Skin of body (tissue), 3 donors: ENCODE measurements at places on chromosomes 1 and 21.

DNA sequence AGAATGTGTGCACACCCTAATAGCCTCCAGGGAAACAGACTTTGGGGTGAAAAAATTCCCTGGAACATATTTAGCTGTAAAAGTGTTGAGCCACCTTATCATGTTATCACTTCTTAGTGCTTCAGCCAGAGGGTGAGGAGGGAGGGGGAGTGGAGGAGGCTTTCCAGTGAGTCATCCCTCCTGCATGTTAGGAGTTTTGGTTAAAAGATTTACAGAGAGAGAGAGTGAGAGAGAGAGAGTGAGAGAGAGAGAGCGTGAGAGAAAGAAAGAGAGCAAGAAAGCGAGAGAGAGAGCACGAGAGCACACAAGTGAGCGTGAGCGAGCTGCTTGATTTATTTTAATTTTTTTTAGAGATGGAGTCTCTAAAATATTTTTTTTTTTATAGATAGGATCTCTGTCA, 13.5 kb upstream of the CACNA1E start:
- DNase-seq: no peak

- no peak for DNase-seq
Measured at GRCh38 chr21:29739176-29739575, 200.6 kb downstream of the GRIK1 start.

DNA sequence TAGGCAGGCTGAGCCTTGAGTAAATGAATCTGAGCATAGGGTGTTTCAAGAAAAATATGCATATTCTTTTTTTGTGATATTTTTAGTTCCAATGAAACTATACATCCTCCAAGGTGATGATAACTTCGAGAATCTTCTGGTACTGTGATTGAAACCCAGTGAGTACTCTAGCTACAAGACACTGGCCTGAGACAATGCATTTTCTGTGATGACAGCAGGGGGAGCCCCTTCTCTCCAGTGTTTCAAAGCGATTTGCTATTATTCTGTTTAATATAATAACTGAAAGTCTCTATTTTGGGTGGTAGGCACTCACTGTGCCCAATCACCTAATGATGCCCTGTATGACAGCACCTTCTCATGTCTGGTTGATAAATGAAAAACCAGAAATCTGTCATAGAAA, 12.1 kb downstream of the IRF2BP2 start:
- no peak for DNase-seq

GRCh38 chr1:32055416-32055815, 17.3 kb upstream of the TMEM39B start:
- no peak for DNase-seq

- DNase-seq: no peak
Measured at GRCh38 chr1:171581766-171582165, 40.3 kb upstream of the MYOCOS start.

DNA sequence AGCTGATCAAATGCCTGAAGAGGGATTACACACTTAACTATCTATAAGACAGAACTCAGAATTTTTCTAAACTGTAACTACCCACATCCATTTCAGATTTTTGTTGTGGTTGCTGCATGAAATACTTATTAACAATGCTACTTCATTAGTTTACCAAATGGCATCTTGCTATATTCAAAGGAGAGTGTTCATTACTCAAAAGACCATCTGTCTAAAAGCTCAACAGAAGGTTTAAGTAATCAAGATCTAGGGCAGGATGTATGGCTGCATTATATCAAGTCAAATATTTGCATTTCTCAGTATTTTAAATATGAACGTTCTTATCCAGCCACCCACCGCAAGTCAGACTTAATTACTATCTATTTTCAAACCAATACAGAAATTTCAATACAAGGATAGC, 79.9 kb downstream of the SIPA1L2 start:
- no peak for DNase-seq

- no peak for DNase-seq
Measured at GRCh38 chr1:53378932-53379661, 51.2 kb upstream of the LRP8 start.

DNA sequence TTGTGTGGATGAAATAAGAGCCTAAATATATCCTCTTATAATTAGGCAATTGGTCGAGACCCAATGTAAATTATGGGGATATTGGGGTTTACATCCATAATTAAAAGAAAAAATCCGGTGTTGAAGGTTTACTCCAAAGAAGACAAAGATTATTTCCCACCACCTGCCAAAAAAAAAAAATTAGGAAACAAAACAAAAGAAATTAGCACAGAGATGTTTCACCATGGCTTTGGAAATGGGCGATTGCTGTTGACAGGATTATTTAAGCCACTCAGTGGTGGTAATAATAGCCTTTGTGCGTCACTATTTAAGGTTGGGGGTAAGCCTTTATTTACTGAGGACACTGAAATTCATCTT, 585 bp upstream of the GLRX2 start:
- no peak for DNase-seq

DNA sequence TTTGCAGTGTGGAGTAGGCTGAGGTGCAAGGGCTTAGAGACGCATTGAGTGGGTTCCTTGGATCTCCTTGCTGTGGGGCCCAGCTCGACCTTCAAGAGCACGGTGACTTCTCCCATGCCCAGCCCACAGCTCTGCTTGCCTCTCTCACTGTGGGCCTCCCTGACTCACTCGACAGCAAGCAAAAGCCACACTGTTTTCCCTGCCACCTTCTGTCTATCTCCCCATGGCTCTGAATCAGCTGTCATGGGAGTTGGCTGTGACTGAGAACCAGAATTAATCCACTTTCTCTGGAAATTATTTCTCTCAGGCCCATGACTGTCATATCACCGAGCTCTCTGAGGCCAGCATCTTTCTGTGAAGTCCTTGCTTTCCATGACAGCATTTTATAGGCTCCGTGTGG, 140.7 kb downstream of the NOS1AP start:
- DNase-seq: no peak

DNA sequence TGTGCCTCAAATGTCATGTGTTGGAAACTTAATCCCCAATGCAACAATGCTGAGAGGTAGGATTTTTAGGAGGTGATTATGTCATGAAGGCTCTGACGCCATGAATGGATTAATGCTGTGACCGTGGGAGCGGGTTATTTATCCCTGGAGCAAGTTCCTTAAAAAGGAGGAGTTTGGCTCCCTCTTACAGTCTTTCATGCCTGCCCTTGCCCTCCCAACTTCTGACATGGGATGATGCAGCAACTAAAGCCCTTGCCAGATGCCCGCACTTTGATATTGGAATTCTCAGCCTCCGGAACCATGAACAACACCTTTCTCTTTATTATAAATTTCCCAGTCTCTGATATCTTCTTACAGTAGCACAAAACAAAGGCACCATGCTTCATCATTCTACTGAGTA, 685.3 kb upstream of the CHRM3 start:
- no peak for DNase-seq

- peak; percentile 76 for DNase-seq
Measured at GRCh38 chr1:91806769-91807700, 78.9 kb downstream of the TGFBR3 start.

- no peak for DNase-seq
Measured at GRCh38 chr1:13826591-13826990, 126.6 kb downstream of the PRDM2 start.

GRCh38 chr1:88661951-88662699, 21.9 kb upstream of the PKN2 start:
- no peak for DNase-seq

- DNase-seq: no peak
Measured at GRCh38 chr1:40973912-40974311, 5.6 kb upstream of the CTPS1 start.

DNA sequence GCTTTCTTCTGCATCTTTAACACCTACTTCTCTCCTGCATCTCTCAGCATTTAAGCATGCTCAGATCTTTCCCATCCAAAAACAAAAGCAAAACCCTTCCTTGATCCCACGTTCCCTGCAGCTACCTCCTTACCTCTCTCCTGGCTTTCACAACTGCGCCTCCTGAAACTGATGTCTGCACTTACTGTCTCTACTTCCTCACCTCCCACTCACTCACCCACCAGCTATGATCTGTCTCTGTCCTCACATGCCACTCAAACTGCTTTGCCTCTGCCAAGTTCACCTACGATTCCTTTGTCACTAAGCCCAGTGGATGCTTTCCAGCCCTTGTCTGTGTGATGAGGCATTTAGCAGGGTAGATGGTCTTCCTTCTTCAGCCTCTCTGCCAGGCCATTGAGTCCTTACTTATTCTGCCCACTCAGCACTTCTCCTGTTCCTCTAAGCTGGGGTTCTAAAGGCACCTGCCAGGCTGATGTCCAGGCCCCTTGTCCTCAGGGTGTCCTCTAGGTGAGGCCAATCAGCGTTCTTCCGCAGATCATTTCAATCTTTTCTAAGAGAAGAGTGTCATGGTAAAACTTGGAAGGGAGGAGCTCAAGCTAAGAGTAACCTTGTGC, 10.0 kb upstream of the GJB3 start:
- DNase-seq: no peak

DNA sequence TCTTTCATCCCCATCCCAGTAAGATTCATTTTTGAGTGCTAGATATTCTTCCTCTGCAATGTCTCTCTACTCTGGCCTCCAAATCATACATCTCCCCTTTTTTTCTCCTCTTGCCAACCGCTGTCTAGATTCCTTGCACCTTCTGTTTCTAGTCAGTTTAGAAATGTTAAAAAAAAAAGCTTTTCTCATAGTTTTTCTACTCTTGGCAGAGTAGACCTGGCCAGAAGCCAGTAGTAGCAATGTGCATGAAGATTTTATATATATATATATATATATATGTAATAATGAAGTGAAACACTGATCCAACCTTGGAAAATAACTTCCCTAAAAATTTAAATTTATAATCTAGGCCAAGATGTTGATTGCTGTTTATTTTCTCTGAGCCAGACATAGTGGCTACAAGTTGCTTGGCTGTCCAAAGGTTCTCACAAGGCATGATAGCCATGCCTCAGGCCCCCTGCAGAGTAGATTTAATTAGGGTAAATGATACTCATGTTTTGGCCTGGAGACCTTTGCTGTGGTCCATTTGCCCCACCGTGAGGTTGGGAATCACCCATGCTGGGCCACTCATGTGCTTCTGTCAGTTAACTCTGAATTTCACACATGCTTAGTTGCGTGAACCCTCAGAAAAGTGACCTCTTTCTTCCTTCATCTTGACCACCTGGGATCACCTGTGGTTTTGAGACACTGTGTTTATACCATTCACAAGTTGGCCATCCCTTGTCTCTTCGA, 103.4 kb upstream of the KCNE2 start:
- peak; percentile 35 for DNase-seq

DNA sequence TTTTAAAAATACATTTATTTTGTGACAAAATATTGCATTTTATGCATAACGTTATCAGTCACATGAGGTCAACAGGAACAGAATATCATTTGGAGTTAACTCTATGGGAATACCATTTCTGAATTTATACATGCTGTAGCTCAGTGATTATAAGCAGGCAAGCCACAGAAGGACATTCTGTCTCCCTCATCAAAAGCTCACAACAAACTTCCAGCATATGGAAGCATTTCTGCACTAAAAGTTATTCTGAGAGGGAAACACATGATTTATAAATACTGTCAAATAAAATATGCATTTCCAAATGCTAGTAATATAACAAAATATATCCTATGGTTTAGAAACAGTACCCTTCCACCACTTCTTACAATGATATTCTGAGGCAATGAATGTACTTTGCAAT, 854.1 kb upstream of the B3GALT2 start:
- DNase-seq: no peak

GRCh38 chr1:234987415-234988154, 141.1 kb downstream of the TOMM20 start:
- peak; percentile 36 for DNase-seq

GRCh38 chr1:154996966-154997701, 3.7 kb downstream of the LENEP start:
- DNase-seq: no peak

DNA sequence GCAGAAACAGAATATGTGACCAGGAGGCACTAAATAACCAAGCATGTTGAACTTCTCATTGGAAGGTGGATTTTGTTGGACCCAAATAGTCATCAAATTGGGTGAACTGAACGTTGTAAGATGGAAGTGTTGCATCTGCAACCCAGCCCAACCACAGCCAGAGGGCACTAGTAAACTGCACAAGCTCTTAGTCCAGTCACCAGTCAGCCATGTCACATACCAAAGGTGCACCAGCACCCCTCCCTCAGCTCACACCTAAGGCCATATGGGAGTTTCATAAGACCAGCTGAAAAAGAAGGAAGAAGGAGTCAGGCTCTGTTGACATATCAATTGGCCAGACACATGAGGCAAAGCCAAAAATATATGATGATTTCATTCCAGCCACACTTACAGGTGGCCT, 481.7 kb upstream of the NR5A2 start:
- no peak for DNase-seq

GRCh38 chr1:232669981-232670747, 40.2 kb upstream of the SIPA1L2 start:
- DNase-seq: no peak

GRCh38 chr1:24801176-24801575, 55.9 kb downstream of the CLIC4 start:
- DNase-seq: no peak

DNA sequence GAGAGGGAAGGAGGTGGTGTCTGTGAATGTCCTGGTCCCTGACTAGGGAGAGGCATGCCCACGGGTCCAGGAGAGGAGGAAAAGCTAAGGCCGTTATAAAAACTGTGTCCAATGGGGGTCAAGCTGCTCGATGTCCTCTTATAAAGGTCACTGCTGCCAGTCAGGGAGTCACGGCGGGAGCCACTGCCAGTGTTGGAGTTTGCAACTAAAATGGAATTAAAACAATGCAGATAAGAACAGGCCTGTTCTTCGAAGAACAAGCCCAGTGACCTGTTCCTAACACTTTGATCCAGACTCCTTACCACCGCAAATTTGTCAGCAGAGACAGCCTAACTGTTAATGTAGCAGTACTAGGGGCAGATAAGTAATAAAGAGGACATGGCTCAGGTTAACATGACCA, 56.1 kb upstream of the SDC3 start:
- no peak for DNase-seq

DNA sequence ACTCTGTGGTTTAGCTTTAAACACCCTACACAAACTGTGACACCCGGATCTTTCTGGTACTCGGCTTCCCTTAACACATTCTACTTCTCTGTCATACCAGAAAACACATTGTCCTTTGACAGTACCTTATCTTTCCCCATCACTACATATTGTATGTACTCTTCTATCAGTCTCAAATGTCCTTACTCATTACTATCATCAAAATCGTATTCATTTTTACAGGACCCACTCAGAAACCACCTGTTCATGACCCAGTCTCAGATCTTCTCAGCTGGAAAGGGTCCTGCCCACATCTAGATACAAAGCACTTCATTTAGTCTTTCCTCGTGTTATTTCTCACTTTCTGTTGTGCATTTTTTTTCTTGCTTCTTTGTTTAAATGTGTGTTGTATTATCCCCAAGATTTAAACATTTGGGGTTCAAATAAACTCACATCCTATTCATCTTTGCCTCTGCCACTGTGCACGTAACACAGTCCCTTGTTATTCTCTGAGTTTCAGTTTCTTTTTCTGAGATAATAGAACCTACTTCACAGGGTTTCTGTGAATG, 27.7 kb downstream of the CD34 start:
- no peak for DNase-seq

GRCh38 chr1:111656086-111657017, 36.8 kb downstream of the RAP1A start:
- peak; percentile 13 for DNase-seq

DNA sequence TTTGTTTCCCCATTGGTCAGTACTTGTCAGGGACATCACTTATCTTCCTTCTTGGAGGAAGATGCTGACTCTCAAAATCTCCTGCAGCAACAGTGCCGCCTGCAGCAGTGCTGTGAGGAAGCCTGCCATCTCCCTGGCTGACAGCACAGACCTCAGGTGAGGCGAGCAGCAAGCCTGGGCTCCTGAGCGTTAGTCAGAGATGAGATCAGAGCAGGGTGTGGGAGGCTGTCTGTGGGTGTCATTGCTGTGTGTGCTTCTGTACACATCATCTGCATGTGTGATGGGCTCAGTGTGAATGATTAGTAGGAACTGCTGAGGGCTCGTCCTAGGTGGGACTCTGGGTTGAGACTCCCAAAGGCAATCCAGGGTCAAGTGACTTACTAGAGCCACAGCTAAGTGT, 6.1 kb downstream of the STRIP1 start:
- no peak for DNase-seq
